Subcutaneous adipose tissue (tissue), 4 donors: ENCODE measurements at places on chromosomes 5 and 9. TPM values are rescaled to one million over a fixed set of nuclear protein-coding genes. Genes with fewer than 3 reads are reported as not detected.

The RHOBTB3 gene
- 165 TPM for total RNA-seq

The ADGRV1 gene
- total RNA-seq: not detected

The SLC34A1 gene
- not detected for total RNA-seq

The DMRT3 gene
- 0.34 TPM for total RNA-seq

The FOXD4L5 gene
- total RNA-seq: not detected

The MOCS2 gene
- 30.5 TPM for total RNA-seq
